ENCODE measurements at places on chromosomes 3 and 15. TPM values are rescaled to one million over a fixed set of nuclear protein-coding genes. Genes with fewer than 3 reads are reported as not detected.

The MAGEL2 gene
- 7.6 TPM for total RNA-seq

The MKRN2OS gene
- total RNA-seq: not detected

The PIERCE2 gene
- total RNA-seq: 7.7 TPM

- no peaks in the 10 kb centered on the region for H3K36me3 ChIP-seq
- H3K4me1 ChIP-seq: peaks cover 23% of the 10 kb centered on the region
- H3K27me3 ChIP-seq: no peaks in the 10 kb centered on the region
- H3K4me3 ChIP-seq: no peak overlapping the region
Observed at GRCh38 chr3:122502139-122502538, 12.6 kb downstream of the KPNA1 start.

The CHRNA3 gene
- total RNA-seq: 2.9 TPM

DNA sequence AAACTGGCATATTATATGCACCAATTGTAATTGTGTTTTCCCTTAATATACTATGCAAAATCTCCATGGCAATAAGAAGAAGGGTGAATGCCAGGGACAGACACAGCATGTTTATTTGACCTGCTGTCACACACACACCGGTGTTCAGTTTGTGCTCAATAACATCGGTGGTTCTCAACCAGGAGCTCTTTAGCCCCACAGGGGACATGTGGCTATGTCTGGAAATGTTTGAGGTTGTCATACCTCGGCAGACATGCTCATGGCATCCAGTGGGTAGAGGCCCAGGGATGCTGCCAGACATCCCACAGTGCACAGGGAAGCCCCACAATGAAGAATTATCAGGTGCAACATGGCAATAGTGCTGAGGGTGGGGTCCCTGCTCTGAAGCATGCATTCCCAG is 38.2 kb downstream of the GLB1 start:
- no peak overlapping the region for H3K27ac ChIP-seq
- no peaks in the 10 kb centered on the region for H3K27me3 ChIP-seq
- H3K4me1 ChIP-seq: no peaks in the 10 kb centered on the region
- no peak for DNase-seq

- H3K27ac ChIP-seq: no peak overlapping the region
- H3K27me3 ChIP-seq: no peaks in the 10 kb centered on the region
- H3K4me1 ChIP-seq: no peaks in the 10 kb centered on the region
- H3K36me3 ChIP-seq: no peaks in the 10 kb centered on the region
- DNase-seq: no peak
Observed at GRCh38 chr3:101138817-101139216, 145.6 kb upstream of the ABI3BP start.

GRCh38 chr3:136171097-136171542 is 25.0 kb downstream of the MSL2 start:
- peaks cover 12% of the 10 kb centered on the region for H3K4me1 ChIP-seq
- H3K27ac ChIP-seq: peak overlapping the region; percentile 1
- H3K4me3 ChIP-seq: no peak overlapping the region
- no peaks in the 10 kb centered on the region for H3K27me3 ChIP-seq

- H3K27me3 ChIP-seq: no peaks in the 10 kb centered on the region
- no peak overlapping the region for H3K27ac ChIP-seq
- H3K4me3 ChIP-seq: no peak overlapping the region
- H3K36me3 ChIP-seq: no peaks in the 10 kb centered on the region
- no peak for DNase-seq
- no peaks in the 10 kb centered on the region for H3K4me1 ChIP-seq
Observed at GRCh38 chr3:189953551-189953950, 167.1 kb downstream of the P3H2 start.

DNA sequence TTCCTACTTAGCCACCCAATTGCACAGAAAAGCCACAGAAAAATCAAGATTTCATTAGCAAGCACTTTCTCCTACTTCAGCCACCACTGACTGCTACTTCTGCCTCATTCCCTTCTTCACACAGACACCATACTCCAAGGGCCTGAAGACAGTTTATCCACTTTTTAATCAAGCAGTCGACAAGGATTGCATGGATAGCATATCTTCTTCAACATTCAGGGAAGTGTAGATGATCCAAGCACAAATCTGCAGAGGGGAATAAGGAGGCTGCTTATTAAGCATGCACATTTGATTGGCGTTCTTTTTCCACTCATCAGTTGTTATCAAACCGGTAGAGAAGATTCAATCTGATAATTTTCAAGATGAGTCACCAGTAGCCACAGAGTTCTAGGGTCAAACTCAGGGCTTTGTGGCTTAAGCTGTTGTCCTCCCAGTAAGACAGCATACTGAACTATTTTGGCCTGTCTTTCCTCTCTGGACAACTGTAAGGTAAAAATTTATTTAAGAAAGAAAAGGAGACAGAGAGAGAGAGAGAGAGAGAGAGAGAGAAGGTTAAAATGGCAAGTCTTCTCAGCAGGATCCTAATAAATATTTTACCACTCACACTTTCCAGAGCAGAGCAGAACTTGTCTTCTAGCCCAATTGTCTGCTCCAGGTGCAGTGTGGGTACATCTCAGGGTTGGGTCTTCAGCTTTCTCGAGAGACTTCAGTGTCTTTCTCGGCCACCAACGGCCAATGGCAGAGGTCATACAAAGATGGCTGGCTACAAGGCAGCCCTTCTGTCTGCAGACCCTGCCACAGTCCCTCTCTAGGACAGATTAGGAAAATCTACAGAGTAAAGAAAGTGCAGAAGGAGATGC is 80.6 kb upstream of the BHLHE40 start:
- H3K4me3 ChIP-seq: no peak overlapping the region
- no peaks in the 10 kb centered on the region for H3K27me3 ChIP-seq
- H3K36me3 ChIP-seq: no peaks in the 10 kb centered on the region
- no peaks in the 10 kb centered on the region for H3K4me1 ChIP-seq
- H3K27ac ChIP-seq: no peak overlapping the region
- peak; percentile 27 for DNase-seq

- H3K36me3 ChIP-seq: no peaks in the 10 kb centered on the region
- no peaks in the 10 kb centered on the region for H3K4me1 ChIP-seq
- no peaks in the 10 kb centered on the region for H3K27me3 ChIP-seq
- no peak overlapping the region for H3K4me3 ChIP-seq
- H3K27ac ChIP-seq: no peak overlapping the region
Observed at GRCh38 chr15:54150255-54150654, 172.0 kb downstream of the UNC13C start.

- H3K27ac ChIP-seq: peak overlapping the region; percentile 86
- H3K4me3 ChIP-seq: peak overlapping the region; percentile 75
- peak; percentile 69 for DNase-seq
- H3K36me3 ChIP-seq: no peaks in the 10 kb centered on the region
- no peaks in the 10 kb centered on the region for H3K27me3 ChIP-seq
- no peaks in the 10 kb centered on the region for H3K4me1 ChIP-seq
Observed at GRCh38 chr15:75640483-75641178, 607 bp upstream of the IMP3 start.

The NR2F2 gene
- 0.99 TPM for total RNA-seq

- H3K36me3 ChIP-seq: no peaks in the 10 kb centered on the region
- H3K4me1 ChIP-seq: no peaks in the 10 kb centered on the region
- H3K27me3 ChIP-seq: no peaks in the 10 kb centered on the region
Observed at GRCh38 chr3:174002543-174002942, 605.0 kb downstream of the NLGN1 start.

DNA sequence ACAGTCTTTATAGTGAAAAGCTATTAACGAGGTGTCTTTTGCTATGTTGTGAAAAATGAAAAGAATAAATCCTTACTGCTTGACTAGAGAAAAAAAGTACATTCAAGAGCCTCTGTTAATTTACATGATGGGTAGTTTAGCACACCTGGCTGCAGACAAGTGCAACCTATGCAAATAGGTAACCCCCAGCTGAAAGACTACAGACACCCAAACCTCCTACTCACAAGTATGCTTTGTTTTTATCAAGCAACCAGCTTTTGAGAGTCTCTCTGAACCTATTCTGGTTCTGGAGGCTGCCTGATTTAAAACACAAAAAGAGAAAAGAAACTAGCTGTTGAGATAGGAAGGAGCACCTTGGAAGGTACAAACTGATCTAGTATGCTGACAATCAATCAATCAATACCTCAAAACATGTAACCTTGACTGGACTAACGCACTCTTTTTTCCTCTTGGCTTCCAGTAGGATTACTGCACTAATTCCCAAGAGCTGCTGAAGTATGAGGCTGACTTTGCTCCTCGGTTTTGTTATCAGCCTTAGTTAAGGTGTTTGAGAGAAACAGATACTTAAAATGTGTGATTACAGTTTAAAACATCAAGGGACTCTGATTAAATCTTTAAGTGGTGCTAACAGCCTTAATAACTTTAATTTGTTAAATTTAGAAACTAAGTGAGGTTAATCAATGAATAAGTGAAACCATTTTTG is 63.6 kb downstream of the OSBPL10 start:
- no peak overlapping the region for H3K4me3 ChIP-seq
- DNase-seq: peak; percentile 27
- no peaks in the 10 kb centered on the region for H3K36me3 ChIP-seq
- no peak overlapping the region for H3K27ac ChIP-seq
- peaks cover 12% of the 10 kb centered on the region for H3K4me1 ChIP-seq

The RNU5B-1 gene
- not detected for total RNA-seq

DNA sequence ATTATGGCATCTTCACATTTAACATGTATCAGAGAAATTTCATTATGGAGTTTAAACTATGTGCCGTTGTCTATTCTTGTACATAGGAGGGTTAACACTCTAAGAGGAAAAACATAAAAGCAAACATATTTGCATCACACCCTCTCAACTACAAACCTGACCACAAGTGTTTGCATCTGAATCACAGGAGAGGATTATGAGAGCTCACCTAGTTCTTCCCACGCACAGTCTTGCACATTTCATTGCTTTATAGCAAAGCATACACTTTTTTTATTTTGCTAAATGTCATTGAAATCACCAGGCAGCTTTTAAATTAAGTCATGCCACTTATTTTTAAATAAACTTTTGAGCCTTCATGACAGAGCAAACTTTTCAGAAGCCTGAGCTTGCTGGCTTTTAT is 12.5 kb downstream of the TRAT1 start:
- DNase-seq: no peak
- H3K36me3 ChIP-seq: no peaks in the 10 kb centered on the region

DNA sequence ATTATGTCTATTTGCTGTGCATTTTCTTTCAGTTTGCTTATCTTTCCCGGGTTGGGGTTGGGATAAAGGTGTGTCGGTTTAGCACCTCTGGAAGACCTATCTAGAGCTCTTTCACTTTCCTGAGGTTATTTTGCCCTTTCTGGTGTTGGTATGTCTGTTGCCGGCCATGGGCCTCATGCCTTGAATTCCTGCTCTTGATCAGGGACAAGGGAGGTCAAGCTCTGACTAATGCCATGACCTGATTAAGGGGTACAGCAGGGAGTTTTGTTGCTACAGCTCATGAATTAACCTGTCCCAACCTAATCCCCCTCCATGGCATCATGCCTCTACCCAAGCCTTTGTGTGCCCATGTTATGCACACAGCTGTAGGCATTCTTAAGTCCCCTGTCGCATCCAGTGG is 70.5 kb upstream of the GOLGA6B start:
- no peaks in the 10 kb centered on the region for H3K4me1 ChIP-seq
- no peak overlapping the region for H3K4me3 ChIP-seq
- DNase-seq: no peak
- peak overlapping the region; percentile 27 for H3K27ac ChIP-seq

DNA sequence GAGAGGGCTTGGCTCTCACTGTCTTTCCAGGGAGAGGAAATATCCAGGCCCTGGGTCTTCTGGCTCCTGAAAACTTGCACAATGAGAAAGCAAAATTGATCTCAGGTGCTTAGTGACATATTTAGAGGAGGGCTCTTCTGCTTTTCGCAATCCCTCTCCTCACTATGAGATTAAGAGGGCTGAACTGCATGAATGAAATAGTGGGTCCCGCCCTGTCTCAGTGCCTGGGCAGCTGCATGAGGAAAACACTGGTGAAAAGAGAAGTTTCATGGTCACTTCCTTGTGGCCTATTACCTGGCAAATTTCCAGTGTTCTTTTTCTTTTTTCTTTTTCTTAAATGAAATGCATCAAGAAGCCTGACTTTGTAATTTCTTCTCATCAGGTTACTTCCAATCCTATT is 73.5 kb downstream of the TRAK1 start:
- H3K4me1 ChIP-seq: peaks cover 5% of the 10 kb centered on the region
- H3K4me3 ChIP-seq: no peak overlapping the region
- H3K27me3 ChIP-seq: no peaks in the 10 kb centered on the region
- DNase-seq: no peak
- H3K36me3 ChIP-seq: no peaks in the 10 kb centered on the region

The CERS3 gene
- not detected for total RNA-seq

- no peak overlapping the region for H3K27ac ChIP-seq
- no peak for DNase-seq
- H3K27me3 ChIP-seq: no peaks in the 10 kb centered on the region
- no peaks in the 10 kb centered on the region for H3K4me1 ChIP-seq
- no peak overlapping the region for H3K4me3 ChIP-seq
Observed at GRCh38 chr3:81419228-81419627, 342.2 kb downstream of the GBE1 start.

DNA sequence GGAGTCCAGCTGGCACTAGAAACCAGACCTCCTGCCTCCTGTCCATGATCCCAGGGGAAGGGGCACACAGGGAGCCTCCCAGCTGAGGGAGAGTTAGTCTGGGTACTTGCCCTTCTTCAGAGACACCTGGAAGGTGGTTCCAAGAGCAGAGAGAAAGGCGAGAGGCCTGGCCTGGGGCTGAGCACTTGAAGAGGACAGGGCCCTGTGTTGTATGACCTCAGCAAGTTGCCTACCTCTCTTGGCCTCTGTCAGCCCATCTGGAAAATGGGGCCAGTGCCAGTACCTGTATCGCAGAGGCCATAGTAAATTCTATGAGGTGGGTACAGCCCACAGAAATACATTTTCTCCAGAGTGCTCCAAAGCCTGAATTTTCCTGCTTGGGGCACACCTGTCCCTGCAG is 19.5 kb downstream of the PTH1R start:
- peaks cover 16% of the 10 kb centered on the region for H3K4me1 ChIP-seq
- H3K27me3 ChIP-seq: no peaks in the 10 kb centered on the region
- no peak overlapping the region for H3K4me3 ChIP-seq
- no peak for DNase-seq
- H3K36me3 ChIP-seq: no peaks in the 10 kb centered on the region
